ENCODE measurements at places on chromosomes 12 and 14.
A peak's percentile ranks its signal among the peaks of the same experiment; 100 is the strongest.

GRCh38 chr14:69713209-69713781, 53.6 kb upstream of the SRSF5 start:
- DNase-seq, result peak; percentile 77

DNA sequence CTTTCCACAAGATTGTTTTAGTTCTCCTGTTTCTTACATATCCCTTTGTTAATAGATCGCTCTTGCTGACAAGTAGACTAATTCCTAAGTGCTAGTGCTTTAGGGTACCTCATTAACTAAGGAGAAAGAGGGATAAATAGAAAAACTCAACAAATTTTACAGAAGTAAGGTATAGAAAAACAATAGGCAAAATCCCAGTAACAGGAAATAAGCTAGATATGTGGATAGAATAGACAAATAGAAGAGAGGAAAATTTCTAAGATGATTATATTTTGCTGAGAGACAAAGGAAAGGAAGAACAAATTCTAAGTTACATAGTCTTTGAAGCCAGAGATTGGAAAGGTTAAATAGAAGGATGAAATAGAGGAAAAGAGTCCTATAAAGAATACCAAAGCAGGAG, 1.0 kb downstream of the CD69 start:
- no peak for DNase-seq

GRCh38 chr12:109393437-109394345, 46.0 kb downstream of the MYO1H start:
- peak; percentile 42 for DNase-seq

GRCh38 chr14:74403619-74404417, 22.2 kb downstream of the SYNDIG1L start:
- DNase-seq, result no peak

DNA sequence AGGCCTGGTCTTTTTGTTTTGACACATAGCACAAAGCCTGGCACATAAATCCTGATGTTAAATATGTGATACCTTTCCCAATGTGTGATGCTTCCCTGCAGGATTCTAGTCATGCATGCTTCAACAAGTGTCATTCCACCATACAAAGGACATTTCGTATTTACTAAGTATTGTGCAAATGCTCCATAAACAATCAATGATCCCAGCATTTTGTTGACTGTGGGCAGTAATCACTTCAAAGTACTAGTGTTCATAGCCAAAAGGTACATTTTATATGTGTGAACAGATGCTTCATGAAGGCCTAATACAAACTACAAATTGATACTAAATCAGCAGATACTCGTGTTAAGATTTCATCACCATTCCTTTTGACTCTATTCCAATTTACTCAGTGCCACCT, 4.4 kb downstream of the CCNB1IP1 start:
- DNase-seq, result no peak

- no peak for DNase-seq
Observed at GRCh38 chr12:111791507-111791906, 24.8 kb downstream of the ALDH2 start.

DNA sequence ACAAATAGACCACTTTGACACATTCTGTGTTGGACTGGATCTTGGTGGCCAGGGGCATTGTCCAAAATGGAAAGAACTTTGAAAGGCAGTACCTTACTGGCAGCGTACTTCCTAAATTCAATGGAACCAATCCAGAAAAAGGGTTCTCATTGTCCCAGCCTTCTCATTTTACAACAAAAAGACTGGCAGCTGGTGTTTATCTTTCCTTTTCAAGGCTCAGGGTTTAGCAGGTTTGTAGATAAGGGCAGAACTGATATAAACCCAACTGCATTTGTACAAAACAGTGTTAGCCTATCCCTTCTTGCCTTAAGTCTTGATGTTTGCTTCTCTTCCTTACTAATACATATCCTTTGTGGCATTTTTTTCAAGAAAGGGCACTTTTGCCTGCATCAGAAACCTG, 7.7 kb downstream of the THAP2 start:
- DNase-seq, result no peak

DNA sequence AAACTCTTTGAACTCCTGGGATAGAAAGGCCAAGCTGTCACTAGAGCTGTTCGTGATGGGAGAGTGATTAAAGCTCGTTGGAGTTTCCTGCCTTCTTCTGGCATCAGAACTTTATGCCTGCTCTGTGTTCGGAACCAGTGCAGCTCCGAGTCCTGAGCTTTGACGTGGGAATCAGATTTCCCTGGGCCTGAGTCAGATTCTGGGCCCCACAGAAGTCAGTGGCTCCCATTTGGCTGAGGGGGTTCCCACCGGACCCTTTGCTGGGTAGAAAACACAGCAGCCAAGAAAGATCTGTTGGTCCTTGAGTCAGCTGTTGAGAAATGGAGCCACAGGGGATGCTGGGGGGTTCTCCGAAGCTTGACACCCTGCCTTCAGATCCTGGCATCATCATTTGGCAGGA, 238.0 kb downstream of the CHST11 start:
- no peak for DNase-seq

DNA sequence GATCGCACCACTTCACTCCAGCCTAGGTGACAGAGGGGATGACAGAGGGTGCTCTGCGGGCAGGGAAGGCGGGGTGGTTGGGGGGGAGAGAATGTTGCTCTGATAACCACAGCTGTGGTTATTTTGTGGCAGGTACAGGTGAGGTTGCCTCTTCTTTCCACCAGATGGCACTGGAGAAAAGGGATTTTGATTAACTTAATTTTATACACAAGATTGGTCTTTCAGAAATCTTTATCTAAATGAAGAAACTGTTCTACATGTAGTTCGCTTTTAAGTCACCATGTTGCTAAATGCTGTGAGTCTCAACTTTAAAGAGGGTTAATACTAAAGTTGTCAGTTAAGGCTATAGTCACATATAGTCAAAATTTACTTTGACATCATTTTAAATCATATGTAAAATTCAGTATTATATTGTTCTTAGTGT, 25.7 kb downstream of the FGF23 start:
- no peak for DNase-seq

- DNase-seq, result peak; percentile 26
Observed at GRCh38 chr12:130026608-130027176, 122.9 kb upstream of the TMEM132D start.

GRCh38 chr12:32600681-32601080, 78.4 kb upstream of the DNM1L start:
- no peak for DNase-seq

- DNase-seq, result no peak
Observed at GRCh38 chr14:39499514-39499913, 67.3 kb upstream of the FBXO33 start.

- DNase-seq, result peak; percentile 78
Observed at GRCh38 chr12:54603173-54603814, 14.8 kb upstream of the PPP1R1A start.

GRCh38 chr14:104724981-104725771, 1.1 kb downstream of the ADSS1 start:
- DNase-seq, result peak; percentile 50

- DNase-seq, result no peak
Observed at GRCh38 chr14:96756745-96757144, 40.4 kb upstream of the VRK1 start.

DNA sequence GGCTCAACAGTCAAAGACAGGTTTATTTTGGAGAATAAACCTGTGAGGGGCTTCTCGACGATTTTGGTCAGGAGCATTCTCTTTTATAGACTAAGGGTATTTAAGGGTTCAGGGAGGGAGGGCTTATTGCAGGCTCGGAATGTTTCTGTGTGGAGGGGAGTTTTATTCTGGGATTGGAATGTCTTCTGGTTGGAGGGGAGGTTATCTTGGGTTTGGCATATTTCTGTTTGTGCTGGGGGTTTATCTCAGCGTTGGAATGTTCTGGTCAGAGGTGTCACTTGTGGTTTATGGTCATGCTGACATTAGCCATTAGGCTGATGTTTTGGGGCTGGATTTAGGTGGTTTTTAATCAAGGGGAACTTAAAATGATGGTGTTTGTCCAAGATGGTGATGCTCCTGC, 103.9 kb downstream of the SUDS3 start:
- DNase-seq, result no peak

DNA sequence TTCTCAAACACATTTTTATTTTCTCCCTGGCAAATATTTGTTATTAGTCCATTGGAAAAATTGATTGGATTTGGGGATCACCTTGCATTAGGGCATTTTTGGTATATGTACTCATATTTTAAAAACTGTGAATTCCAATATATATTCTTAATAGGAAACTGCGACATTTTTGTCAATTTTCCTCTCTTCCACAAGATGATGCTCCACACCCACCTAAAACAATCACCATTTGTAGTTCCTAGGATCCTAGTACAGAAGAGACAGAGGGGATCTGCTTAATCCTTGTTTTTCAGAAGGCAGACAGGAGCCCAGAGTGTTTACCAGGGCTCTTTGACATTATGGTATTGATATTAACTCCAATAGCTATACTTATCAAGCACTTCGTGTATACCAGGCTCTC, 22.8 kb upstream of the OASL start:
- DNase-seq, result no peak

GRCh38 chr12:55931780-55932550, 1.0 kb downstream of the DGKA start:
- peak; percentile 64 for DNase-seq

- DNase-seq, result no peak
Observed at GRCh38 chr14:61893371-61893940, 131.2 kb downstream of the SNAPC1 start.

DNA sequence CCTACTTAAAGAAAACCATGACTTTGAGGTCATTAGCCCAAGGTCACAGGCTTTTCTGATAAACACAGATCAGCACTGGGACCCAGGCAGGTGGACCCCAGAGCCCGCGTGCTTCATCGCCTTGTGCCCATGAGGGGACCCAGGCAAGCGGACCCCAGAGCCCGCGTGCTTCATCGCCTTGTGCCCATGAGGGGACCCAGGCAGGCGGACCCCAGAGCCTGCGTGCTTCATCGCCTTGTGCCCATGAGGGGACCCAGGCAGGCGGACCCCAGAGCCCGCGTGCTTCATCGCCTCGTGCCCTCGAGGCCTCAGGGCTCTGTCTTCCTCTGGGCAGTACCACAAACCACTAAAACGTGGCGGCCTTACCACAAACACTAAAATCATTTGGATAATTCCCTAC, 31.7 kb downstream of the STX2 start:
- DNase-seq, result no peak

DNA sequence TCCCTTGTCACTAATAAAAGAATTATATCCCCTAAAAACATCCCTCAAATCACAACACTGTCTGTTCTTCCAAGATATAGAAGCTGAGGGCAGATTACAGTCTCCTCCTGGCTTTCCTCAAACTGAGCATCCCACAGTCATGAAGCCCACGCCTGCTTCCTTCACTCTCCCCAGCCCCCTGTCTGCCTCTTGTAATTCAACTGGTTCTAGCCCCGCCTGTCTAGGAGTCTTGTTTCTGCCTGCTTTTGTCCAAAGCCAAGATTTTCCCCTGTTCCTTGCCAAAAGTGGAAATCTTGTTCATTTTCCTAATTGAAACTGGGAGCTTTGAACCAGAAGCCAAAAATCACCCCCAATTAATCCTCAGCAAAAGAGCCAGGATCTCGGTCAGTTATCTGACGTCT, 35.9 kb upstream of the PWP1 start:
- no peak for DNase-seq

DNA sequence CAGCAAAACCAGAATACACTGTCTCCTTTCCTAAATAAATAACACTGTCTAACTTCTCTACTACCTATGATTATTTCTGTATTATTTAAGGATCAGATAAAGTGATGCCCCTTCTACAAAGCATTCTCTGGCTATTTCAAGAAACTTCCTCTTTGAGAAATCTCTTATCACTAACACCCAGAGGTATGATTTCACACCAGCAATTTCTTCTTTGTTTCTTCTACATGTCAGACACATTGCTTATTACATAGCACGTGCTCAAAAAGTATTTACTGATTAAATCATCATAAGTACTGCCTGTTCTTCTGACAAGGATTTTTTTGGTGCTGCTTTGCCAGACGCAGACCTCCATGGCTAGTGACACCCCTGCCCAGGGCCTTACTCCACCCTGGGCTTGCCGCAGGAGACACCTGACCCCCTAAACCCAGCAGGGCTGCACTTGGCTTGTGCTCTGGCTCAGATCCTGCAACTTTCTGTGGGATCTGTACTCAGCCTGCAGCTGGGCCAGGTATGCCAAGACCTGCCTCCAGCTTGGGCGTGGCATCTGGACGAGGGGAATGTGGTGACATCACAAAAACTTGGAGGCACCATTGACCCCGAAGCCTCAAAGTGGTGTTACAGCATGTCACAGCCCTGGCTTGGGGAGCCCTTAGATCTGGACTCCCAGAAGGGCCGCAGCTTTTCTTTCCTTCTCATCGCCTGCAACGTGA, 15.4 kb upstream of the HIGD1C start:
- no peak for DNase-seq
